ENCODE measurements at places on chromosomes 2 and 18.

- H3K4me1 ChIP-seq: peaks cover 10% of the 10 kb centered on the region
- no peak overlapping the region for H3K4me3 ChIP-seq
- no peak for DNase-seq
- no peaks in the 10 kb centered on the region for H3K27me3 ChIP-seq
- no peak overlapping the region for H3K27ac ChIP-seq
- H3K36me3 ChIP-seq: no peaks in the 10 kb centered on the region
Measured at GRCh38 chr2:226426292-226426736, 373.3 kb downstream of the IRS1 start.

GRCh38 chr2:185919155-185919554, 180.6 kb downstream of the FSIP2 start:
- H3K27me3 ChIP-seq: no peaks in the 10 kb centered on the region
- DNase-seq: no peak
- H3K36me3 ChIP-seq: no peaks in the 10 kb centered on the region
- no peak overlapping the region for H3K27ac ChIP-seq
- no peaks in the 10 kb centered on the region for H3K4me1 ChIP-seq
- no peak overlapping the region for H3K4me3 ChIP-seq

- no peak overlapping the region for H3K27ac ChIP-seq
- no peaks in the 10 kb centered on the region for H3K36me3 ChIP-seq
- H3K4me1 ChIP-seq: no peaks in the 10 kb centered on the region
- H3K4me3 ChIP-seq: no peak overlapping the region
Measured at GRCh38 chr2:56682397-56682760, 498.6 kb downstream of the CCDC85A start.

DNA sequence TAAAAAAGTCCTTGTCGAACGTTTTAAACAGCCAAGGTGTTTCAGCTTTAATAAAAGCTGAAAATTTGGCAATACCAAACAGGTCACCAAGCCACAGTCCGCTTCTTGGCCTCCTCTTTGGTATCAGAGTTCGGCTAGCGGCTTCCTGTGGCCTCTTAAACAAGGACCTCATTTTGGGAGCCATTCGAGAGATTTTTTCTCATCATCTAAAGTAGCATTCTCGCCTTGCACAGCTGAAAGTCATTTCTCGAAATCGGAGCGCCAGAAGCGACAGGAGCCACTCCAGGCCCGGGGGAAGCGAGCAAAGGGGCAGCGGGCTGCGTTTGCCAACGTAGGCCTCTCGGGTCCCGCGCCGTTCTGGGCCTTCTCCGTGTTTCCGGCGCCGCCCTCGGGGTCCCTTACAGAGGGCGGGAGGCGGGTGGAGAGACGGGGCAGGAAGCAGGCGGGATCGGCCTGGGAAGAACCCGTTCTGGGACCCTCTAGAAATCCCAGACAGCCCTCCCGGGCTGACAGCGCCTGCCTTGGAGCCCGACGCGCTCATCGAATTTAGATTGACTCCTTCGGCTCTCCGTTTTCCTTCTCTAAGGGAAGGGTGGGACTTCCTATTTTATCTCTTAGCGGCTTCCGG, 522 bp upstream of the ZNF407 start:
- H3K36me3 ChIP-seq: peaks cover 2% of the 10 kb centered on the region
- peak overlapping the region; percentile 94 for H3K27ac ChIP-seq

- H3K27me3 ChIP-seq: no peaks in the 10 kb centered on the region
- DNase-seq: no peak
- H3K36me3 ChIP-seq: no peaks in the 10 kb centered on the region
- H3K4me3 ChIP-seq: no peak overlapping the region
Measured at GRCh38 chr18:56333146-56333545, 305.2 kb downstream of the TXNL1 start.

All from T-cell (primary cell).